CD14-positive monocyte (primary cell): ENCODE measurements at places on chromosomes 1 and 21.

DNA sequence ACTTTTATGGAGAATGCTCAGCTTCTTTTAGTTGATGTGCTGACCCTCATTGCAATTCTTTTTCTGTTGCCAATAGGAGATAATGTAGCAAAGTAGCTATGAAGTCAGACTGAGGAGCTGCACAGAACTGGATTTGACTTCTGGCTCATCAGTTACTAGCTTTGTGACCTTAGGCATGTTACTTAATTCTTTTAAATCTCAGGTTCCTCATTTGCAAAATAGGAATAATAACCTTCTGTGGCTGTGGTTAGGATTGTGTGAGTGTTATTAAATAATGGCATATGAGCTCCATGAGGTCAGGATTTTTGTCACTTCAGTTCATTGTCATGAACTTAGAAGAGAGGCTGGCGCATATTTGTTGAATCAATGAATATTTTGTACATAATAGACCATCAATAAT is 237.6 kb upstream of the SGIP1 start:
- peak; percentile 39 for DNase-seq

DNA sequence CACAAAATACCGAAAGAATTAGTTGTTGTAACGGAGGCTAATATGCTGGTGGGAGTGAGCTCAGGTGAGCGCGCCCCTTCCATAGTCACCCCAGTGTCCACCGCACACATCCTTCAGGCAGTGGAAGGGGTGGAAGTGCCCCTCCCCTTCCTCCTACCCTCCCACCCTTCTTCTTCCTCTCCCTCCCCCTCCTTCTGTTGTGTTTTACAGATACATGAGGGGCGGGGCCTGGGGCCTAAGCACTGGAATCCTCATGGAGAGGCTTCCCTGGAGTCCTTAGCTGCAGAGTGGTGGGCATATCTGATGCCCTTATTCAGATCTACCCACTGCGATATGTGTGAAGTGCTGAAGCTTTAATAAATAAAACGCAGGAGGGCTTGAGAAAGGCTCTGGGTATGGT is 10.3 kb upstream of the ADARB1 start:
- no peak for DNase-seq

- no peak for DNase-seq
Measured at GRCh38 chr1:152904688-152905440, 3.5 kb upstream of the IVL start.

DNA sequence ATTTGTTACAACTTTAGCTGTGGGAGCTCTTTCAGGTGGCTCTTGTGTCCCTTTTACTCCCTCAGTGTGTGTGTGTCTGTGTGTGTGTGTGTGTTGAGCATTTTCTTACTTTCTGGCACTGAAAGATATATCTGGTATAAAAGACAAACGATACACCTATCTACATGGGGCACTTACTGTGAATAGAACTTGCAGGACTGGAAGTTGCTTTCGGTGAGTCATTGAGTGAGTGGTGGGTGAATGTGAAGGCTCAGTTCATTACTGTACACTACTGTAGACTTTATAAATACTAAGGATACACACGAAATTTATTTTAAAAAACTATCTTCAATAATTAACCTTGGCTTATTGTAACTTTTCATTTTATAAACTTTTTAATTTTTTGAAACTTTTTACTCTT is 38.7 kb downstream of the BTBD8 start:
- DNase-seq, result no peak

- DNase-seq, result peak; percentile 21
Measured at GRCh38 chr1:203129501-203130231, 2.1 kb downstream of the ADORA1 start.

- DNase-seq, result no peak
Measured at GRCh38 chr1:168980180-168980579, 126.3 kb upstream of the ATP1B1 start.

- DNase-seq, result no peak
Measured at GRCh38 chr1:33364565-33364918, 43.6 kb upstream of the A3GALT2 start.

DNA sequence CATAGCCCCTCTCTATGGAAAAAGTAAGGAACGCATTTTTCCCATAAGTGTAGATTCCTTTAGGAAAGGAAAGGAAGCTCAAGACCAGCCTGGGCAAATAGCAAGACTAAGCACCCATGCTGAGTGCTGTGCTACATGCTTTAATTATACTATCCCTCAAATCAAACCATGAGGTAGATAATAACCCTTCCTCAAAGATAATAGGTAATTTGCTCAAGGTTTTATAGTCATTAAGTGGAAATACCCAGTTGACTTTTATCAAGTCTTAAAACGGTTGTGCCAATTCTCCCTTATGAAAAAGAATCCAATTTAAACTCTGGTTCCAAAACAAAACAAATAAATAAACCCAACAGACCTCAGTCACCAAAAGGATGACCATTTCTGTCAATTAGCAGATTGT is 3.4 kb downstream of the KIAA0319L start:
- no peak for DNase-seq

DNA sequence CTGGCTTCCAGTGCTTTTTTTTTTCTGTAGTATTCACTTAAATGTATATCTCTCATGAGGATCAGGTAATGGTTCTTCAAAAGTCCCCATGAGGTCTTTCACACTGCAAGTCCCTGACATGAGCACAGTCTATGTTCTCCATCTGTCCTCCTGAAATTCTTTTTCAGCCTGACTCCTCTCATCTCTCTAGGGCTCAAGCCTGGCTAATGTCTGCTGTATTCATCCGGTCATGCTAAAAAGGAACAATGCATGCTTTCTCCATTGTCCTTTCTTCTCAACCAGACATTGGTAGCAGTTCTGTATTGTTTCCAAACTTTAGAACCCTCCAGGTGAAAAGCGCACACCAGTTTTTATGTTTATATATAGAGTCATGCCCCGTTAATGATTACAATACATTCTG is 368.3 kb upstream of the OLFM3 start:
- no peak for DNase-seq

DNA sequence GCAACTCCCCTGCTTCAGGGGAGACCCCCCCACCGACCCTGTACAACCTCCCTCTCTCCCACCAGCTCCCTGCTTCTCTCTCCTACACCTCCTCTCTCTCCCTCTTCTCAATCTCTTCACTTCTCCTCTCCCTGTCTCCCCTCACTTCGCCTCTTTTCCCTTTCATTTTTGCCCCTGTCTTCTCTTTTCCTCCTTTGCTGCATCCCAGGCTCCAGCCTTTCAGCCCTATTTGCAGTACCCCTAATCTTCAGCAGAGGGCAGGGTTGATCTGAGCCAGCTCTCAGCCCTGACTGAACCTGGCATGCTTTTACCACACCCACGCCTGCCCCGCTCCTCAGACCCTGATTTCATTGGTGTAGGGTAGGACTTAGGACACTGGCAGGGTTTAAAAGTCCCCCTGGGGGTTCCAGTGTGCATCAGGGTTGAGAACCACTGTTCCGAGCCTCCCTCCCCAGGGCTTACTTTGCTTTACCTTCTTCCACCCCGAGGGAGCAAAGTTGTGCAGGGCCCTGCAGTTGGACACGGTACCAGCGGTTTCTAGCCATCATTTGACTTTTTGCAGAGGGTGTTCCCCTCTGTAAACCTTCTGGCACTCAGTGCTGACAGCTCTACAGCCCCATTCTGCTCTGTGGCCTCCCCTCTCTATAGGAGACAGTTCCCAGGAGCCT is 67.3 kb upstream of the CNTN2 start:
- peak; percentile 37 for DNase-seq

GRCh38 chr1:4022715-4023114 is 122.6 kb upstream of the C1orf174 start:
- no peak for DNase-seq

GRCh38 chr1:228001738-228002535 is 4.9 kb upstream of the WNT3A start:
- no peak for DNase-seq

DNA sequence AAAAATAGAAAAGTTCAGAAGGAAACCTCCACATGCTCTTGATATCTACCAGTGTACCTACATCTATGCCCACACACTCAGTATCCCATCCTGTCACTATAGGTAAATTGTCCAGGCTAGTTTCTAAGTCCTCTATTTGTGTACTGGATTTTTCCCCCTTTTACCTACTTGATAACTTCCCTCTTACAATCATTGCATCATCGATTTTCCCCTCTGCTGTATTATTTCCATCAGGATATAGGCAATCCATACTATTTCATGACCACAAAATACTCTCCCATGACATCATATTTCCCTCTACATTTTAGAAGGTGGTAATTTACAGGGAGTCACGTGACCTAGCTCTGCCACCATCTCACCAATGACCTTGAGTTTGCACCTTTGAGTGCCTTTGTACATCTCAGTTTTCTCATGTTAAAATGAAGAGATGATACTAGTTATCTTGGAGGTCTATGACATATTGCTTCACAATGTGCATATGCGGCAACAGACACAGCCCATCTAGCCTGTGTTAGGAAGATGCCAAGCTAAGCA is 88.2 kb downstream of the GDAP2 start:
- DNase-seq, result no peak

GRCh38 chr1:212205843-212206242 is 79.4 kb upstream of the PPP2R5A start:
- DNase-seq, result no peak

- DNase-seq, result no peak
Measured at GRCh38 chr1:91120421-91120820, 98.6 kb upstream of the ZNF644 start.

DNA sequence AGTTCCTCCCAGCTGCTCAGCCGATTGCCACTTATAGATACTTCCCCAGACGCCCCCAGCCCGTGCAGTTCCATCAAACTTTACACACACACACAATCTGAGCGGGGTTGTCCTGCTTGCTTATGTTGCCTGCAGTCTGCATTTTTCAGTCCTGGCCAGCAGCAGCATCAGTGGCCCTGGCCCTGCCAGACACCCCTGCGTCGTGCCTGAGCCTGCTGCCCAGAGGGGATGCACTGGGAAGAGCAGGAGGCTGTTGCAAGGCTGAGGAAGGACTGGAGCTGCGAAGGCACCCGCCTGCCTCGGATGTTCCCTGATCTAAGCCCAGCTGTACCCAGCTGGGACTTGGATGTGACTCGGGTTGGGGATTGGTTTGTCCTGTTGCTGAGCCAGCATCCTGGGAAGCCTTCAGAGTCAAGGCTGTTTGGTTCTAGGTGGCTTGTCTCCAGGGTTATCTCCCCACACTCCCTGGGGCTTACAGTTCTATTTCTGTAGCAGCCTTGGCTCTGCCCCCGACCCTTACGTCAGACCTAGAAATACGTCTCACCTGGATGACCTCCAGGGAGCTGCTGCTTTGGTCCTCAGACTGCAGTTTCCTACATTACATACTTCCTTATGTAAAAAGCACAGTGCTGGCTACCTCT is 42.3 kb downstream of the MAN1C1 start:
- DNase-seq, result no peak
